ENCODE measurements at places on chromosomes 5 and 9.
A peak's percentile ranks its signal among the peaks of the same experiment; 100 is the strongest.

GRCh38 chr5:170585273-170585948 is 81.6 kb downstream of the KCNIP1 start:
- DNase-seq: no peak

DNA sequence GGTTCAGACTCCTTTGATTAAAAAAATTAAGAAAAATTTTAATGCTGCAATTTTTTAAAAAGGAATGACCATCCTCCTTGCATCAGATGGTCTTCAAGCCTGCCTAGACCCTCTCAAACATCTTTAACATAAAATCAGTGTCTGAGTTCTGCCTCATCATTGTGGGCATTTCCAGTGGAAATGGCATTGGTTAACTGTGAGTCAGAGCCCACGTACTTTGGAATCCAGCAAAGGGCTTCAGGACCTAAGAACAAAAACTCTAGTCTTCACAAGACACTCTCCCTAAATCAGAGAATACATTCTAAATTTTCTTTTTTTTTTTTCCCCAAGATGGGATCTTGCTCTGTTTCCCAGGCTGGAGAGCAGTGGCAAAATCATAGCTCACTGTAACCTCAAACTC is 9.4 kb upstream of the C5orf15 start:
- DNase-seq: peak; percentile 66

GRCh38 chr5:157559301-157559700 is 16.3 kb downstream of the ADAM19 start:
- peak; percentile 73 for DNase-seq

GRCh38 chr5:139849942-139850341 is 54.3 kb downstream of the PSD2 start:
- no peak for DNase-seq

DNA sequence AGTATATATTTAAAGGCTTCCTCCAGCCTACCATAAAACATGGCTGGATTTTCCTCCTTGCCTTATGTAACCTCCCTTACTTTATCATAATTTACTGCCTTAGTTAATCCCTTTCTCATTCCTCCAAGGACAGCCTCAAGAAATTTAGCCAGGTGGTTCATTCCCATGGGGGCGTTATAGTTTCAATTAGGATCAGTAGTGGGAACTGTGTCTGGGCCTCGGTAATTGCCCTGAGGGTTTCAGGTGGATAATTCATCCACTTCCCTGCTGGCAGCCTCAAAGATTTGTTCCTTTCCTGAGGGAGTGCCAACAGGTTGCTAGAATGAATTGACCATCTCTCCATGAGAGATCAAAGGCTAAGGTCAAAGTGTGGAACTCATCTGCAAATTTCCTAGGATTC is 4.3 kb upstream of the GM2A start:
- DNase-seq: no peak

GRCh38 chr5:163747586-163747985 is 242.2 kb downstream of the MAT2B start:
- no peak for DNase-seq

- DNase-seq: no peak
Measured at GRCh38 chr5:177301503-177302165, 1.9 kb downstream of the RAB24 start.

DNA sequence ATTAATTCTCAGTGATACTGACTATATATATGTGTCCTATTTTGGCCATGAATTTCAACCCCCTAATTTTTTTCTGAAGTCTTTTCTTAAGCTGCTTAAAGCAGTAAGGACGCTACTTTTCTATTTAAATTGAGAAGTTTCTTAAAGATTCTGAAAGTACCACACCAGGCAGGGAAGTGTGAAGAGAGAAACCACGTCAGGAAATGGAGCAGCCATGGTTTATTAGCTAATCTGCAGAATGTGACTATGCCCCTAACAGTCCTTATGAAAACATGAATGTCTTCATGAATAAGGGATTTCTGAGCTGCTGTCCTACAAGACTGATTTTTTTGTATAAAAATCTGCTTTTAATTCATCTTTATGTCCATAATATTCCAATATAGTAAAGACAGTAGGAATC is 1724.3 kb upstream of the C9orf72 start:
- no peak for DNase-seq

- no peak for DNase-seq
Measured at GRCh38 chr5:16051246-16051755, 128.3 kb downstream of the MARCHF11 start.

GRCh38 chr5:143413958-143414669 is 10.6 kb upstream of the NR3C1 start:
- no peak for DNase-seq

DNA sequence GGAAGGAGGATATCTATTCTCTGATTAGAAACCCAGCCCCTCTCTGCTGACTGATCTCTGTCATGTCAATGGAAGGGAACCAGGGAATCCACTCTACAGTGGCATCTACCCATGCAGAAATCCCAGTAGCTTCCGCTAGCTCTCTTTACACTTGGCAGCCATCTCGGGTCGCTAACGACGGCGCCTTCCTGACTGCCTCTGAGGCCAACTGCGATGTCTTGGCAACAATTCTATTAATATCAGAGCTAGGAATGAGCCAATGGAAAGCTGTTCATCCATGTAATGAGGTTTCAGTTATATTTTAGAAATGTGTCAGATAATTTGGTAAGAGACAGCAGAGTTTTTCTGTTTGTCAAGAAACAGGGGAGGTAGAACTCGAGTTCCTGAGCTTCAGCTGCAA is 67.6 kb upstream of the ATP10B start:
- no peak for DNase-seq

GRCh38 chr5:73104326-73104725 is 16.0 kb upstream of the TMEM171 start:
- no peak for DNase-seq

- no peak for DNase-seq
Measured at GRCh38 chr5:73528248-73528647, 30.0 kb downstream of the BTF3 start.

- peak; percentile 60 for DNase-seq
Measured at GRCh38 chr5:127092690-127093089, 19.4 kb upstream of the C5orf63 start.

DNA sequence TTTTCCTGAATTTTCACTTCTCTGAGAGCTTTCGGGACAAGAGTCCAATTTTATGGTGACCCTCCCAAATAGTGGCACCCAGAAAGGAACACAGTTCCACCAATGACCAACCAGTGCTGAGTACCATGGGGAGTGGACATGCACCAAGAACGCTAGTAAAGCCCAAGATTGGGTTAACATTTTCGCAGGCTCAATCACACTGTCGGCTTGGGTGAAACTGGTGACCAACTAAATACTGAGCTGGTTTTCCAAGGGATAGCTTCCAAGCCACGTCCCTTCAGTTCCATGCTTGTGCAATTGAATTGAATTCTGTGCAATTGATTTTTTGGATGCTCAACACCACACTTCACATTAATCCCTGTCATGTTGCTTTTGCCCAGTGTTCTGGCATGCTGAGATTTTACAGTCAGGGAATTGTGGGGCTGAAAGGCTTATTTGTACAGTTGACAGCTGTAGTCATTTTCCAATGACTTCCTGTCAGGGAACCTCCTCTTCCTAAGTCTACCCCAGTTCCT is 37.6 kb upstream of the TRMT10B start:
- DNase-seq: no peak

DNA sequence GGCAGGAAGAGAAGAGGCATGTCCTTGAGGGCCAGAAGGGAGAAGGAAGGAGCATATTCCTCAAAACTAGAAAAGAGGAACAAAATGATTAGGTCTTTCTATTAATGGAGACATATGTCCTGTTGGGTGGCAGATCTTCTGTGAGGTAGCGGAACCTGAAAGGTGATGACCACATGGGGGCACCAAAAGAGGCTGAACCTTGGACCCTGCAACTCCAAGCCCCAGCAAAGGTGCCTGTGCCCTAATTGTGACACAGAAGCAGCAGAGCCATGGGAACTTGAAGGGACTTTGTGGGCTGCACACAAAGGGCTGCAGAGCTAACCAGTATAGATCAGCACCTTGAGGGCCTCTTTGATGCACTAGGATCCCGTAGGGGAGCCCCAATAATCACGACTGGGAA is 158.0 kb downstream of the BAAT start:
- DNase-seq: no peak

DNA sequence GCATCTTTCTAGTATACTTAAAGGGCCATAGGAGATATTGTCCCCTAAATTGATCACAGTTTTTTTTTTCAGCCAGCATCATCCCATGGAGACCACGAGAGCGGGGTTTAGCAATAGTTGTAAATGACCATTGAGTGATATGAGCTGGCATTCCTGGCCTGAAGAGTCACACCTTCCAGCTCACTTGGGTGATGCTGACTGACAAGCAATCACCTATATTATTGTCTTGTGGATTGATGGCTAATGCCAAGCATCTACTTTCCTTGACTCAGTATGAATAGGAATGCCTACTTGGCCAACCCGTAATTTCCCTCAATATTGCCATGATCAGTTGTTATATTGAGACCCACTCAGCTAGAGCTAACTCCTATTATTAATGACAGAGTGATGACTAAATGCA is 70.5 kb downstream of the ADAMTSL1 start:
- no peak for DNase-seq

DNA sequence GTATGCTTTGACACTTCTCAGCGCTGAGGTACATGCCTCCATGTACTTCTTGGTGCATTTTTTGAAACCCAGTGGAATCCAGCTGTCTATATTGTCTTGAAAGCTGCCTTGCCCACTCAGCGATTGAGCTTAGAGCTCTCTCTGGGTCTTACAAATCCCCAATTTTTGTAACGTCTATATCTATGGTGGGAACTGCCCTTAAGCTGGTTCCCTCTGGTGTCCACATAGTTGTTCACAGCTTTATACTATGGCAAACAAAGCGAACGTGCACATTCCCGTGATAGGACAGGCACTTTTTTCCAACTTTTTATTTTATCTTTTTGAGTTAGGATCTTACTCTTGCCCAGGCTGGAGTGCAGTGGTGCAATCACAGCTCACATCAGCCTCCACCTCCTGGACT is 20.9 kb downstream of the CDHR2 start:
- DNase-seq: no peak

DNA sequence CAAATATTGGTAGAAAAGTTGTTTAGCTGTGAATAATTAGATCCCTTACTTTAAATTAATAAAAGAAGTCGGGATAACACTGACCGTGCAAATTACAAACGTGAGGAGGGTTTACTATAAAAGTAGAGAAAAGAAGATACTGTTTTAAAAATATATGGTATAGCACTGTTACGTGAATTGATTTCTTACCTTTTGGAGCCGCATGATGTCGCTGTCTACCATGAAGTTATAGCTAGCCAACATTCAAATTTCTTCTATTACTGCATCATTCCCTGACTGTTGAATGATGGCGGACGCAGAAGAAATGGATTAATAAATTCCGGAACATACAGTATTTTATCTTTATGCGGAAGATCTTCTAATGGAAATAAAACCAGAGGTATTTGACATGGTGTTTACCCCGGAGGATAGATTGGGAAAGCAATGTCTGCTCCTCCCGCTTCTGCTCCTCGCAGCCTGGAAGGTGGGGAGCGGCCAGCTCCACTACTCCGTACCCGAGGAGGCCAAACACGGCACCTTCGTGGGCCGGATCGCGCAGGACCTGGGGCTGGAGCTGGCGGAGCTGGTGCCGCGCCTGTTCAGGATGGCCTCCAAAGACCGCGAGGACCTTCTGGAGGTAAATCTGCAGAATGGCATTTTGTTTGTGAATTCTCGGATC is at the start of gene PCDHA6:
TSS of gene PCDHA6 (plus strand) at position 257 of the 658 bp plus-strand sequence. CDS start at position 389, 132 bp downstream.
- peak; percentile 28 for DNase-seq

- peak; percentile 26 for DNase-seq
Measured at GRCh38 chr5:160507221-160507721, 85.6 kb downstream of the PTTG1 start.

GRCh38 chr5:66494437-66494836 is 101.8 kb upstream of the MAST4 start:
- DNase-seq: no peak

DNA sequence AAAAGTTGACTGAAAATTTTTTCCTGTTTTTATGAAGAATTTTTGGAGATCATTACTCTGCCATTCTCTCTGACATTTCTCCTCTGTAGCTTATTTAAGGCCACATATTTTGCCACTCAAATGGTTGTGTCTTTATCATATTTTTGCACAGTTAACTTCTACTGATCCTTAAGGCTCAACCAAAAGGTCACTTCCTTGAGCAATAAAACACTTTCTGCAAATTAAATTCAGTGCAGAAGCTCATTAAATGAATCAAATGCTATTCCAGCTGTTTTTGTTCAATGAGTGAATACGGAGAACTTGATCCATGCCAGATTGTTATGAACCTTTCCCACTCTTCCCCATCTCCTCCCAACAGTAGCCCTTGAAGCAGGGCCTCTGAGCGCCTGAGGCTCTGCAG is 93.8 kb upstream of the EPB41L4A start:
- no peak for DNase-seq

GRCh38 chr9:126000731-126001580 is 253.8 kb downstream of the PBX3 start:
- DNase-seq: no peak

DNA sequence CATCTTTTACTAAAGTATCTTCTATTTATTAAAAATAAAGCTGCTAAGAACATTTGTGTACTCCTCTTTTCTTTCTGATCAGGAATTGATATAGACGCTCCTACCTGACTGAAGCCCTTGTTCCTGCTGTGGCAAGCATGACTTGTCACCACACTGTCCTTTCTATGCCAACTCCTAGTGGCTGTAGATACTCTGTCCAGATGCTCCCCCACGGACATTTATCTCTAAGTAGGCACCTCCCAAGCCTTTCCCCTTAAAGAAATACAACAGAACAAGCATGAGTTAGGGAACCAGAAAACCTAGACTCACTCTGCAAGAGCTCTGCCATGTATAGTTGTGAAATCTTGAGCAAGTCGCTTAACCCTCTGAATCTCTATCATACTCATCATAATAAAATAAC is 53.2 kb downstream of the FAM114A2 start:
- DNase-seq: no peak

- peak; percentile 56 for DNase-seq
Measured at GRCh38 chr5:96703384-96703920, 41.3 kb downstream of the CAST start.

- DNase-seq: no peak
Measured at GRCh38 chr5:134314443-134314842, 52.5 kb downstream of the CDKL3 start.

- no peak for DNase-seq
Measured at GRCh38 chr5:68246802-68247201, 31.2 kb downstream of the PIK3R1 start.

- DNase-seq: no peak
Measured at GRCh38 chr5:139837711-139838380, 42.2 kb downstream of the PSD2 start.

DNA sequence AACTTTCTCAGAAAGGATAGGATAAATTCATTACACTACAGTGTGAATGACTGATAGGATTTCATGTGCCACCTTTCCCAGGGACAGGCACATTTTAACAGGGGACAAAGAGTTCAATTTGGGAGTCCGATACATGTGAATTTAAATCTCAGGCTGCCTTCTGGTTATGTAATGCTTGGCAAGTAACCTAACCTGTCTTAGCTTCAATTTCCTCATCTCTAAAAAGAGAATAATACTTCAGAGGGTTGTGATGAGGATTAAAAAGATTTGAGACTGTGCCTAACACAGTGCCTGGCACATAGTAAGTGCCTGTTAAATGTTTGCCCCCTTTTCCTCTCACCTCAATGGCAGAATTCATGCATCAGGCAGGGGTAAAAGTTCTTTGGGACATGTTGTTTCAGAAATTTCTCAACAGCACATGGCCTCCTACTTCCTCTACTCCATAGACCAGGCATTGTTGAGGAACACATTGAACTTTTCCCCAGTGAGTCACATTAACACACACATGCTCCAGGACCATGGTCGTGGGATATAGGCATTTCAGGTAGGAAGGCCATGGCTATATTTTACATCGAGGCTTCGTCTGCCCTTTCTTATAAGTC is 94.6 kb upstream of the EGFLAM start:
- no peak for DNase-seq
